Pancreas (tissue), 10 donors: ENCODE measurements at places on chromosomes 6 and 20. TPM values are rescaled to one million over a fixed set of nuclear protein-coding genes. Genes with fewer than 3 reads are reported as not detected.

The RIPK1 gene
- total RNA-seq: 9.5 TPM

GRCh38 chr6:26571592-26572296, 25.0 kb upstream of the ABT1 start:
- peak; percentile 37 for DNase-seq

DNA sequence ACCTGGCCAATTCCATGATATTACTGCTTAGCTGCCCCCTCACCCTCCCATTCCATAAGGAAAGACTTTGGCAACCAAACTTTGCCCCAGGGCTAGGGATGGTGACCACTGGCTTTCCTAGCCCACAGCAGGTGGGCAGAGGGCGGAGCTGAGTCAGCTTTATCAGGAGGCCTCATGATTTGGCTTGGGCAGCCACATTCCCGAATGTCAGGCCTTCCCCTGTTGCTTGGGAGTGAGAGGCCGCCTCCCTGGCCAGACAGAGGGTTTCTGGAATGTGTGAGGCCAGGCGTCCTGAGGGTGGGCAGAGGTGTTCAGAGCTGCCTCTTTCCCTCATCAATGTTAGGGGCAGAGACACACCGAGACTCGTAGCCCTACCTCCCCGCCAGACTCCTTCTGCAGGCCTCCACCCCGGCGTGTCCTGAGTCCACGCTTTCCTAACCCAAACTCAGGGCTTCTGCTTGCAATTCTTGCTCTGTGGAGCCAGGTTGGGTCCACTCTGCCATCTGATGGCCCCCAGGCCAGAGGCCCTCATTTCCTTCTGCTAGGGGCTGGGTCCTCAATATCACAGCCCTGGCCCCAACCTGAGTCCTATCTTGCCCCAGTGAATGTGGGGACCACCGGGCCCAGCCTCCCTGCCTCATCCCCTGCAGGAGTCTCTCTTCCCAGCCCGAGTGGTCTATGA, 19.3 kb downstream of the UQCC2 start:
- no peak for DNase-seq

GRCh38 chr20:32496811-32497533, 88.2 kb downstream of the NOL4L start:
- no peak for DNase-seq

The ACSS1 gene
- total RNA-seq: 37.5 TPM

DNA sequence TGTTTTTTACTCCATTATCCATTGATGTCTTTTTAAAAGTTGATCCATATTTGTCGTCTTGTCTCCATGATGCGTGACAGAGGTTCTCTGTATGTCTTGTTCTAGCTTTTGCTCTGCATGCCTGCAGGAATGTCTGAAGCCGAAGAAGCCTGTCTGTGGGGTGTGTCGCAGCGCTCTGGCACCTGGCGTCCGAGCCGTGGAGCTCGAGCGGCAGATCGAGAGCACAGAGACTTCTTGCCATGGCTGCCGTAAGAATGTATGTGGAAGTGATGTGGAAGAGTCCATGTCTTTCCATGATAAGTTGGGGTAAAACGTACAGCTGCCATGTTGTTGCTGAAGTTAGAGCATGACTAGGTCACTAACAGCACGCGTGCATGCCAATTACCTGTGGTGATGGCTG, 5.3 kb downstream of the RNF114 start:
- DNase-seq: no peak

DNA sequence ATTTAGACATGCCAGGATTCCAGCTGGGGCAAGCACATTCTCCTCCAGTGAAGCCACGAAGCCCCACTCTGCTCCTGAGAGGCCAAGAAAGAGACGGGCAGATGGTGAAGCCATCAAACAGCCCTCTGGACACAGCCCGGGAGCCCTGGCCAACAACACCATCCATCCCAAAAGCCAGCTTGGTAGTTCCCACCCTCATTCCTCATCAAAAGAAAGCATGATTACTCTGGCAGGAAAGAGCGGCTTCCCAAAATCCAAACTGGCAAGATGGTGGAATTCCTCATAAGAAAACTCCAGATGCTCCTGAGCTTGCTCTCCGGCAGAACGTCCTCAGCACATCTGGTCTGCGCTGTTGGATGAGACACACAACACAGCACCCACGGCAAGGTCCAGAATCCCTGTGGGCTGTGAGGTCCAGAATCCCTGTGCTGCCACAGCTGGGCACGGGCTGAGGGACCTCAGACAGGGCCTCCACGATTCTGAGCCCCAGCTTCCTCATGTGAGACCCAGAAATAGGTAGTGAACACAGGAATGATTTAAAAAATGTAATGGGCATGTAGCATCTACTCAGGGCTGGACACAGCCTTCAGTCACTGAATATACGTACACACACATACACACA, 52.6 kb downstream of the THBS2 start:
- DNase-seq: no peak

The JPH2 gene
- 0.16 TPM for total RNA-seq

GRCh38 chr6:52535711-52536423, 41.0 kb downstream of the TRAM2 start:
- no peak for DNase-seq

The TRAPPC3L gene
- not detected for total RNA-seq

- no peak for DNase-seq
Measured at GRCh38 chr20:257419-257818, at the start of gene DEFB132. Gene DEFB132, plus strand, starts transcription at chr20:257724. Its CDS starts 55 bp downstream, at chr20:257779.

- DNase-seq: no peak
Measured at GRCh38 chr6:49454787-49455709, 8.0 kb downstream of the MMUT start.

DNA sequence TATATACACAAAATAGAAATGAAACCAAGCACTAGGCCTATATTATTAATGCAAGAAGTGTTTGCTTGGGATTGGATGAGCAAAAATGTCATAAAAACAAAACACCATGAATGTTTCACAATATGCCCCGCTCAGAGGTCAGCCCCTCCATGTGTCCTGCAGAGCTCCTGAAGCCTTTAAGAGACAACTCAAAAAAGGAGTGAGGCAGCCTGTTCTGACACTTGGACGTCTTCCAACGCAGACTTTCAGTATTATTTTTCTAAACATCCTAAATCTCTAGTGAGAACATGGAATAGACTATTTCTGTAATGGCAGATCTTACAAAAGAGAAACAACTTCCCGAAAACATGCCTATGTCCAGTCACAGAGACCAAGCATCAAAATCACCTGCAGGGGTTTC, 322.6 kb downstream of the PRKN start:
- no peak for DNase-seq

The FAM83C gene
- not detected for total RNA-seq

- no peak for DNase-seq
Measured at GRCh38 chr6:69378326-69378725, 418.5 kb downstream of the LMBRD1 start.

DNA sequence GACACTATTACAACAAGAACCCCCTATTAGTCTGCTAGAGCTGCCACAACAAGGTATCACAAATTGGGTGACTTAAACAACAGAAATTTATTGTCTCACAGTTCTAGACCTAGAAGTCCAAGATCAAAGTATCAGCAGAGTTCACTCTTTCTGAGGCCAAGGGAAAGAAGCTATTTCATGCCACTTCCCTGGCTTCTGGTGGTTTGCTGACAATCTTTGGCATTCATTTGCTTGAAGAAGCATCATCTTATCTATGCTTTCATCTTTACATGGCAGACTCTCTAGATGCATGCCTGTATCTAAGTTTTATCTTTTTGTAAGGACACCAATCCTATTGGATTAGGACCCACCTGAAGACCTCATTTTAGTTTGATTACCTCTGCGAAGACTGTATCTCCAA, 296.8 kb upstream of the MARCKS start:
- DNase-seq: no peak

GRCh38 chr6:119119989-119120388, 41.5 kb upstream of the FAM184A start:
- no peak for DNase-seq

The METTL24 gene
- 4.4 TPM for total RNA-seq

GRCh38 chr6:57021086-57021720, 25.3 kb upstream of the KIAA1586 start:
- DNase-seq: no peak

The ZFP57 gene
- not detected for total RNA-seq

GRCh38 chr20:63973636-63974401, 4.1 kb upstream of the ZNF512B start:
- DNase-seq: peak; percentile 90

DNA sequence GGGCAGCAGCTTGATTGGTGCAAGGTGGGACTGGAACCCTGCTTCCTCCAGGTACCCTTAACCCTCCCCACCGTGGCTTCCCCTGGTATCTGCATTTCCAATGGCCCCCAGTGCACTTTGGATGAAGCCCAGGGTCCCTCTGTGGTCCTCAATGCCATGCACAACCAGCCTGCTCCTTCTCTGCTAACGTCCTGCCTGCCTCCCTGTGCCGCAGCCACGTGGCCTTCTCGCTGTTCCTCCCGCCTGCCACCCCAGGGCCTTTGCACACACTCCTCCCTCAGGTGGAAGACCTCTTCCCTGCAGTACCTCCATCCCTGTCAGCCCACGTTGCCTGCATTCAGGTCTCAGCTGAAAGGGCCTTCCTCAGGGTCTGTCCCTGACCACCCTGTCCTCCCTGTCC, 101.6 kb downstream of the BMP7 start:
- DNase-seq: no peak
